ENCODE measurements at places on chromosomes 5 and 9.
A peak's percentile ranks its signal among the peaks of the same experiment; 100 is the strongest.

DNA sequence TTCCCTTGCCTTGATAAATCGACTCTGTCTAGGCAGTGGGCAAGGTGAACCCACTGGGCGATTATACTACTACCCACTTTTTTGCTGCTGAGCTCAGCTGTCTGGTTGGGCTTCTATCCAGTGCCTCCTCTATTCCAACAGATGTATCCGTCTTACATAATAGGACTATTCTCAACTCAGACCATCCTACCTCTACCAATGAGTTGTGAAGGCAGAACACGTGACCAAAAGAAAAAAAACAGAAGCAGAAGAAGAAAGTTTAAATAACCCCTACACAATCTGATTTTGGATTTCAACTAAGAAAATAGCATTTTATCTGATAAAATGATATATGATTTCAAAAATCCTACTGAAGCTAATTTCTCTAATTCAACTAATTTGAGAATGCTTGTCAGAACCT lies 16.2 kb upstream of the SHOC1 start:
- no peaks in the 10 kb centered on the region for H3K4me1 ChIP-seq
- H3K4me3 ChIP-seq: no peak overlapping the region
- no peaks in the 10 kb centered on the region for H3K36me3 ChIP-seq
- DNase-seq: no peak
- no peak overlapping the region for H3K27ac ChIP-seq
- no peaks in the 10 kb centered on the region for H3K27me3 ChIP-seq

DNA sequence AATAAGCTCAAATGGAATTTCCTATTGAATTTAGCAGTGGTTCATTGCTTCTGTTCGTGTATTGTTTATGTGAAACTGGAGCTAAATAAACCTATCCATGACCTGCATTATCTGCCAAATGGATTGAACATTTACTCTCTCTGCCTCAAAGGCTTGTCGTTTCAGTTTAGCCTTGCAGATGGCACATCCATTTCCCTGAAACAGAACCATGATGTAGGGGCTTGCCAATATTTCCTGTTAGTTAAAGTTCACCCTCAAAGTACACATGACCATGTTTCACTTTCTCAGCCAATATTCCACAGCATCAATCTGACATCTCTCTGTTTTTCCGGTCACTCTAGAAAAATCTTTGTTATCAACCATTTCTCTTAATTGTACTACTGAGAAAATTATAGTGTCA lies 545.3 kb downstream of the TAF11L14 start:
- no peaks in the 10 kb centered on the region for H3K27me3 ChIP-seq
- no peak overlapping the region for H3K27ac ChIP-seq
- DNase-seq: no peak
- H3K36me3 ChIP-seq: no peaks in the 10 kb centered on the region
- H3K4me3 ChIP-seq: no peak overlapping the region

GRCh38 chr9:105447386-105447813 lies 434 bp upstream of the FSD1L start:
- H3K36me3 ChIP-seq: no peaks in the 10 kb centered on the region
- H3K27ac ChIP-seq: peak overlapping the region; percentile 76
- DNase-seq: no peak
- no peaks in the 10 kb centered on the region for H3K27me3 ChIP-seq

DNA sequence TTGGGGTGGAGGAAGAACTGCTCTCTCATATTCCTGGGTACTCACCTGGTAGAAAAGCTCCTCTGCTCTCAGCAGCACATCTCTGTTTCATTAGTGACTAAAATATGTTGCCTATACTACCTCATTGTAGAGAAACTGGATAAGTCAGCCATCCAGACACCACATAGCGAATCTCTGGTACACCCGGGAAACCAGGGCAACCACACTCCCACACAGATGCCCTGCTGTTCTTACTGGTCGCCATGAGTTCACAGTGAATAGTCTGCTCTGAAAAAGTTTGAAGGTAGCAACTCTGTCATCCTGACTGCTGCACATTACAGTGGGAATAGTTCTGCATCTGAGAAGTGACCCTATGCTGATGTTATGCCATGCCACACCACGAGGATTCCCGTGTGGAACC lies 135.0 kb downstream of the ENTREP1 start:
- no peak for DNase-seq
- H3K27me3 ChIP-seq: no peaks in the 10 kb centered on the region
- no peaks in the 10 kb centered on the region for H3K4me1 ChIP-seq
- no peak overlapping the region for H3K27ac ChIP-seq

- H3K4me3 ChIP-seq: no peak overlapping the region
- no peaks in the 10 kb centered on the region for H3K36me3 ChIP-seq
- no peaks in the 10 kb centered on the region for H3K27me3 ChIP-seq
- no peak overlapping the region for H3K27ac ChIP-seq
- DNase-seq: no peak
- H3K4me1 ChIP-seq: no peaks in the 10 kb centered on the region
Observed at GRCh38 chr9:118643118-118643517, 726.1 kb downstream of the BRINP1 start.

DNA sequence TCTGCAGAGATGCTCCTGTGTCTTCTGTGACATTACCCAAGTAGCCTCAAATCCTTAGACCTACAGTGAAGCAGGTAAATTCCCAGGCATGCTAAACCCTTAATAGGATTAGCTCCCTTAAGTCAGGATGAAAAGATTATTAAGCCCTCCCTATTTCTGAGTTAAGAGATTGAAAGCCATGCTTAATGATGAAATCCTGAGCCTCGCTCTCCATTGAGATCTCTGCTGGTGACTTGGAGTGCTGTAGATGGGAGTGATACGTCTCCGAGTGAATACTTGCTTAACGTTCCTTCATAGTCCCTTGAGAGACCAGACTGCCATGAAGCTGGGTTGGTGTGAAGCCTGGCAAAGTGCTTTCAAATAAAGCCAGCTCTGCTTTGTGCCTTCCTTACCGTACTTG lies 34.2 kb downstream of the AOPEP start:
- DNase-seq: no peak
- H3K27me3 ChIP-seq: no peaks in the 10 kb centered on the region
- no peak overlapping the region for H3K4me3 ChIP-seq
- peaks cover 17% of the 10 kb centered on the region for H3K36me3 ChIP-seq
- no peak overlapping the region for H3K27ac ChIP-seq

- no peak overlapping the region for H3K4me3 ChIP-seq
Observed at GRCh38 chr9:37381094-37381741, 41.3 kb upstream of the GRHPR start.

DNA sequence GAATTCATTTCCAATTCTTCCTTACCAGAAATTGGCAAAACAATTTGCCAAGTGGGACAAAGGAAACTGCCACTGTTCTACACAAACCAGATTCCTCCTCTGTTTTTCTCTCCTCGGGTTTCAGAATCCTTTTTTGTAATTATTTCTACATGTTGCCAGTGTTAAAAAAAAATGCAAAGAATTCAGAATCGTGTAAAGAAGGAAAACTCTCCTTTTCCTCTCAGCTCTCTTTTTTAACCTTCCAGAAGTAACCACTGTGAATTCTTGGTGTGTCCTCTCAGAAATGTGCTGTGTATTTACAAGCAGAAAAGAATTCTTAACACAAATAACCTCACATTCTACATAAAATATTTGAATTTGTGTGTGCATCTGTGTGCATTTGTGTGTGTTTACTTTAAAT lies 224.6 kb downstream of the DRD1 start:
- H3K27me3 ChIP-seq: peaks cover 15% of the 10 kb centered on the region
- no peak for DNase-seq
- H3K4me3 ChIP-seq: no peak overlapping the region

GRCh38 chr5:81315336-81315735 lies 13.9 kb downstream of the ZCCHC9 start:
- H3K4me3 ChIP-seq: no peak overlapping the region
- peaks cover 6% of the 10 kb centered on the region for H3K36me3 ChIP-seq
- H3K4me1 ChIP-seq: no peaks in the 10 kb centered on the region
- DNase-seq: no peak

GRCh38 chr5:143635888-143636287 lies 176.1 kb upstream of the HMHB1 start:
- no peaks in the 10 kb centered on the region for H3K36me3 ChIP-seq
- H3K27ac ChIP-seq: peak overlapping the region; percentile 60
- no peak for DNase-seq
- no peak overlapping the region for H3K4me3 ChIP-seq

DNA sequence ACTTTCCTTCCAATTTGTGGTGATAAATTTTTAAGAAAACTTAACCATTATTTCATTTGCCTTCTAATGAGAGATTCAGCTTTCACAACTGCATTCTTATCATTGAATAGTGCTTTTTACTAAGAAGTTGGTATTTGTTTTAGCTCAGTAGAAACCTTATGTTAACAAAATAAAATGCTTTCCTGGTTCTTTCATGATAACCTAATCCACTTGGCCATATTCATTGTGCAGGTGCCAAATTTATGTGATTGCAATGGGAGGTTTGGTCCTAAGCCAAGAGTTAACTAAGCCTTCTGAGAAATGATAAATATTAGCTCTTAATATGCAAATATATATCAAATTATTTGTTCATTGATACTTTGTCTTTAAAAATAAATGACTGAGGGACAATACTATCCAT lies 141.1 kb upstream of the TLE4 start:
- peaks cover 5% of the 10 kb centered on the region for H3K4me1 ChIP-seq
- H3K4me3 ChIP-seq: no peak overlapping the region

DNA sequence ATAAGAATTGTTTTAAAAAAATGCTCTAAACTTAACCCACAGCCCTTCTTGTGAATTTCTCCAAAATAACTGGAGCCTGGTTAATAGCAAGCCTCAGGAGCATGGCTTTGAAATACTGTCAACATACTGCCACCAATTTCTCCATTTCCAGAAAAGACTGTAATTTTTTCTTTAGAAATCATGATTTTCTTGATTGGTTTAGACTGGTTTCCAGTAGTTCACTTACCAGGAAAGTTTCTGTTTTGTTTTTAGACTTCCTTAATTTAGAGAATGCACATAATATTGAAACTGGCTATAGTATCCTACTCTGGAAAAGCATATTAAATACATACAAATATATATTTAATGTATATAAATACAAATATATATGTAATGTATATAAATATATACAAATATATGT lies 4.5 kb upstream of the CD274 start:
- no peak overlapping the region for H3K27ac ChIP-seq
- H3K4me3 ChIP-seq: no peak overlapping the region
- no peaks in the 10 kb centered on the region for H3K27me3 ChIP-seq
- DNase-seq: no peak
- H3K4me1 ChIP-seq: peaks cover 11% of the 10 kb centered on the region

- no peak overlapping the region for H3K27ac ChIP-seq
- no peaks in the 10 kb centered on the region for H3K27me3 ChIP-seq
- H3K4me1 ChIP-seq: peaks cover 2% of the 10 kb centered on the region
Observed at GRCh38 chr9:125137200-125137599, 6.1 kb downstream of the SCAI start.

DNA sequence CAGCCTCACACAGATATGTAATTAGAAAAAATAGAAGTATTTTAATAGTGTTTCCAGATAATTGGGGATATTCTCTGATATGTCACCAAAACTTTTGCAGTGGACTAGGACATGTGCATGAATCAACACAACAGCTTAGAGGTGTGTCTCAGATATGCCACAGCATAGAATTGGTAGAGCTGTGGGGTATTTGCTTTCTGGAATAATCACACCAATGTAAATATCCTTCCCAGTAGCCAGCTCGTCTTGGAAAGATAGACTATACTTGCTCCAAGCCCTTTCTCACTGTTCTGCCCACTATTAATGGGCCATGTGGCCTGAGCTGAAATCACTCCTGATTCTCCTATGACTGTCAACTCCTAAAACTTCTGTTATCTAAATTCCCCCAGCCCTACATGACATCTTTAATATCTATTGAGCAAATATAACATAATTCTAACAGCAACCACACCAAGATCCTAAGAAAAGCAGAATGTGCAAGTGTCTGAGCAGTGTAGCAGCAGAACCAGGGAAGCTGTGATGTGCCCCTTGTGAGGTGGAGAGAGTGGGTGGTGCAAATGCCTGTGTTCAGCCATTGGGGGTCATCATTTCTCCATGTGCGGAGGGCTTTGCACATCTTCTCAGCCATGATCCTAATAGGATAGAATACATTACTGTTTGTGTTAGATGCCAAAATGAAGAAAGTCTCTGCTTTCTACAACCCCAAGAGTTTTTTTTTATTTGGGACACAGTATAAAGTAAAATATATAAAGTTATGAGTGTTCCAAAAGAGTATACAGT lies 65.0 kb downstream of the MELK start:
- DNase-seq: no peak
- no peak overlapping the region for H3K27ac ChIP-seq
- no peak overlapping the region for H3K4me3 ChIP-seq
- H3K4me1 ChIP-seq: no peaks in the 10 kb centered on the region
- no peaks in the 10 kb centered on the region for H3K36me3 ChIP-seq

DNA sequence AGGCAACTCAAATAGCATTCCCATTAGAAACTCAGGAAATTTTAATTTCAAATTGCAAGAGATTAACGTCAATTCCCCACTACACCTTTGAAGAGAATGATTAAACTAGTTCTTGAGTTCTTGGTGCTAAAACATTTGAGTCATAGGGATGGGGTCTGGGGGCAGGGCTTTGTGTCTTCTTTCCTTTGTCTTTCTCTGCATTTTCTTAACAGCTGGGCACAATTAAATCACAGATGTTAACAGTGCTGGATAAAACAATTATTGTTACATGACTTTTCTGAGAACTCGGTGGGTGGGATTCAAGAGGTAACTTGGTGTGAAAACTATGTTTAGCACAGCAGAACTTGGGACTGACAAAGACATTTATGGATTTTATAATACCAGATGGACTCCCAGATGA lies 351.9 kb upstream of the TNC start:
- no peak for DNase-seq
- no peaks in the 10 kb centered on the region for H3K27me3 ChIP-seq
- no peak overlapping the region for H3K4me3 ChIP-seq
- H3K27ac ChIP-seq: no peak overlapping the region

DNA sequence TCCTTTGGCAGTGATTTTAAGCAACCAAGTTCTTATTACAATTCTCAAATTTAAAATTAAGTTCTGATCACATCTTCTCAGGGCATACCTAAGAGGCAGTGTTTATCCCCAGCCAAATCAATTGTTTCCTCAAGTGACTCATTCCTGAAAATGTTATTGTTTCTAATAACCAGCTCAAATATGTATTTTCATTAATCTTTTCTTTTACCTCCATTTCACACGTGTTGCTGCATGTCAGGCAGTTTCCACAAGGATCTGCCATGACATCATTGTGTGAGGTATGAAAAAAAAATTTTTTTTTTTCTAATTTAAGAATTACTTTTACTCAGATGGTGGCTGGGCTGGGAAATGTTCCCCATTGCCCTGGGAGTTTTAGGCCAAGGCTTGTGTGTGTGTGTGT lies 113.0 kb upstream of the NTRK2 start:
- no peak for DNase-seq
- no peaks in the 10 kb centered on the region for H3K36me3 ChIP-seq
- peaks cover 28% of the 10 kb centered on the region for H3K4me1 ChIP-seq

Data from esophagus squamous epithelium (tissue), 5 donors.